ENCODE measurements at places on chromosomes 4 and X.

- no peak for DNase-seq
Measured at GRCh38 chr4:24842356-24842755, 47.0 kb downstream of the SOD3 start.

DNA sequence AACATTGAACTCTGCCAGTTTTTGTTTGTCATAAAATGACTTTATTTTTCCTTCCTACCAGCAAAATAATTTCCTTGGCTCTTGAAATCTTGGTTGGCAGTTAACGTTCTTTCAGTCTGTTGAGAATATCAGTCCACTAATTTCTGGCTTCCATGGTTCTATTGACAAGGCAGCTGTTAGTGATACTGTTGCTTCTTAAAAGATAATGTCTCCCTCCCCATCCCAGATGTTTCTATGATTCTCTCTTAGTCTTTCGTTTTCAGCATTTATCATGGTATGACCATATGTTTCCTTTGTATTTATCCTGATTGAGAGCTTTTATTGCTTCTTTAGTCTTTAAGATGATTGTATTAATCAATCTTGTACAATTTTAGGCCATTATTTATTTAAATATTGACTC lies 81.1 kb upstream of the STK26 start:
- DNase-seq = no peak

DNA sequence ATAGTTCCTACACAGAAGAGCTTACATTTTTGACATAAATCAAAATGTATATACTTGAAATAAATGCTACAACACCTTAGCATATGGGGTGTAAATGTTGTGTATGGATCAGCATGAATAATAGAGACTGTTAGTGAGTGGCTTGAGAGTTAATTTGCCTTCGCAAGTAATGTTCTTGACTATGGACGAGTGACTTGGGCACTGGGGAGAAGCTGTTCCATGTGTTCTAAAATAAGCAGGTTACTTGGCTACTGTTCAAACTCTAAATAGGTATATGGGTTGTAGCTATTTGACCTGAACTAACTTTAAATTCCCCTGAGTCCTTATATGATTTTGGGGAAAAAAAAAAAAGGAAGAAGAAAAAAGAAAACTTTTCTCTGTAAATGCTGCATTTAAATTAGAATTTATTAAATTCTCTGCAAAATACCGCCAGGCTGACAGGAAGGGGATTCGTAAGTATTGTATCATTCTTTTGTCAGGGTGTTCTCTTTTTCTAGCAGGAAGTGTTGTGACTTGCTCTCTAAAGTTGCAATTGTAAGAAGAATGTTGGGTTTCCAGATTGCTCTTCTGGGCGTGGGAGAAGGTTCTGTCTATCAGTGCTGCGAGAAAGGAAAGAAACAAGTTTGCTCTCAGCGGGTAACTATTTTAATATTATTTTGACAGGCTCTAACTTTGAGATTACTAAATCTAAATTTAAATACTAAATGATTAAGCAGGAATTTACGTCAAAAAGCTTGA lies 32.2 kb downstream of the PLS3 start:
- DNase-seq = no peak

DNA sequence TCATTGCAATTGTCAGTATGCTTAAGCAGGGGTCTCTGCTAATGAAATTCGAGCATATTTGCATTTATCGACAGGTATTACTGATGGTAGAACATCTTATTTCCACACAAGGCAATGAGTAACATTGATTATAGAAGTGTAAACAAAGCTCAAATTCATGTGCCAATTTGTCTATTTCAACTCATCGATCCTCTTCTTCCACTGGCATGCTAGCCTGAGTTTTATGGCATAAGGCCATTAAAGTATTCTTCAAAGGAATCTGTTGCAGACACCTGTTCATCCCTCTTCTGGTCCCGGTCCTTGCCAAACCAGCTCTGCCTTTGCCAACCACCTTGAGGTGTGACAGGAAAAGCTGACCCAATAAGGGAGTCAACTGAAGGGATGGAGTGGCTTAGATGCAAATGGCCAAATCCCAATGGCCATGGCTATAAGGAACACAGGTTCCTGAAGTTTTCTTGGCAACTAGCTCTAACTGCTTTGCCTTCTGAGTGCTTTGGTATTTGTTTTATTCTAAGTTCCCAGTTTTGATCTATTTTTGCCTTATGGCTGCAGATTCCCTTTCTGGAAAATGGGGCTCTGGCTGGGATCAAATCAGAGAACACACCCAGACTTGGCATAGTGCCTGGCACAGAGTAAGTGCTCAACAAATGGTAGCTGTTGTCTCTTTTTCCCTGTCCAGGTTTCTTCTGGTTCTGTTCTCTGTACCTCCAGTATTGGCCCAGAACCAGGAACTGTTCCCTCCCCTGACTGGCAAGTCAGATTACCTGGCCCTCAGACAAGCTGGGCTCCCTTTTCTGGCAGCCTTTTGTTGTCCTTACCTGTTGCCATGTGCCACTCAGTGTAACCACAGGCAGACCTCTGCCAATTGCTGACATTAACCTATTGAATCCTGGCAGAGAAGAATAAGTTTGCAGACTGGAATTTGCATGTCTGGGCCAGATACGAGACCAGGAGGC lies 63.1 kb downstream of the RTL9 start:
- no peak for DNase-seq

DNA sequence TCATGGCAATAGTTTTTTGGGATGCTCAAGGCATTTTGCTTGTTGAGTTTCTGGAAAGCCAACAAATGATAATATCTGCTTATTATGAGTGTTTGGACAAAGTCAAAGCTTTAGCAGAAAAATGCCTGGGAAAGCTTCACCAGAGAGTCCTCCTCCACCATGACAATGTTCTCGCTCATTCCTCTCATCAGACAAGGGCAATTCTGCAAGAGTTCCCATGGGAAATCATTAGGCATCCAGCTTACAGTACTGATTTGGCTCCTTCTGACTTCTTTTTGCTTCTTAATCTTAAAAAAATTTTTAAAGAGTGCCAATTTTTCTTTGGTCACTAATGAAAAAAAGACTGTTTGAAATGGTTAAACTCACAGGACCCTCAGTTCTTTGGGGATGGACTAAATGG lies 136.3 kb downstream of the UBE2K start:
- no peak for DNase-seq

DNA sequence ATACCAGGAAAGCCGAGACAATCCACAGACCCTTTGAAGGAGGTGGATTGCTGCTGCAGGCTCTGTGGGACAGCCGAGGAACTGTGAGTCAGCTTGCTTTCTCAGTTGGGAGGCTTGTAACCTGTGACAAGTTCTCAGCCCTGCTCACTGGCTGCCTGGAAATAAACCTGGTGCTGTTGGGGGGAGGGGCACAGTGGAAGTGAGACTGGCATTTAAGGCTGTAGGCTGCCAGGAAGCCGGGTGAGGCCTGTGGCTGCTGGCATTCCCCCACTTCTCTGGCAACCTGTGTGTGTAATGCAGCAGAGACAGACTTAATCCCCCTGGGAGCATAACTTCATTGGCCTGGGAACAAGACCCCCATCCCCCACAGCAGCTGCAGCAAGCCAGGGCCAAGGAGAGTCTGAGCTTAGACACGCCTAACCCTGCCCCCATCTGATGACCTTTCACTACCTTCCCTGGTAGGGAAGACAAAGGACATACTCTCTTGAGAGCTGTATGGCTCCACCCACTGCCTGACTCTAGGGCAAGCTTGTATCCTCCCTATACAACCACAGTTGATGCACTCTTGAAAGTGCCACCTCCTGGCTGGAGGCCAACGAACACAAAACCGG lies 64.1 kb downstream of the ALPK1 start:
- peak; percentile 21 for DNase-seq

DNA sequence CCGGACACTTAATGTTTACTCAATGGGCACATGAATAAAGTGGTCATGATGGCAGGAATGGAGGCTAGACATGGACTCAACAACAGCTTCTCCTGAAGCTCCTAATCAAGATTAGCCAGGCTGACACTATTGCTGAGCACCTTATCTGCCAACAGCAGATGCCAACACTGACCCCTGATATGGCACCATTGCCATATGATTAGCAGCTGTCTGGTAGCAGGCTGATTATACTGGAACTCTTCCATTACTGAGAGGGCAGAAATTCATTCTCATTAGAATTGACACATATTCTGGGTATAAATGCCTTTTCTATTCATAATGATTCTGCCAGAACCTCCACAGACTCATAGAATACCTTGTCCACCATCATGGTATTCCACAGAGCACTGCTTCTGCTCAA lies 18.4 kb upstream of the AFF1 start:
- no peak for DNase-seq

- DNase-seq = no peak
Measured at GRCh38 chr4:123345935-123346300, 50.7 kb upstream of the SPRY1 start.

GRCh38 chr4:117249333-117249732 lies 164.0 kb upstream of the TRAM1L1 start:
- no peak for DNase-seq

DNA sequence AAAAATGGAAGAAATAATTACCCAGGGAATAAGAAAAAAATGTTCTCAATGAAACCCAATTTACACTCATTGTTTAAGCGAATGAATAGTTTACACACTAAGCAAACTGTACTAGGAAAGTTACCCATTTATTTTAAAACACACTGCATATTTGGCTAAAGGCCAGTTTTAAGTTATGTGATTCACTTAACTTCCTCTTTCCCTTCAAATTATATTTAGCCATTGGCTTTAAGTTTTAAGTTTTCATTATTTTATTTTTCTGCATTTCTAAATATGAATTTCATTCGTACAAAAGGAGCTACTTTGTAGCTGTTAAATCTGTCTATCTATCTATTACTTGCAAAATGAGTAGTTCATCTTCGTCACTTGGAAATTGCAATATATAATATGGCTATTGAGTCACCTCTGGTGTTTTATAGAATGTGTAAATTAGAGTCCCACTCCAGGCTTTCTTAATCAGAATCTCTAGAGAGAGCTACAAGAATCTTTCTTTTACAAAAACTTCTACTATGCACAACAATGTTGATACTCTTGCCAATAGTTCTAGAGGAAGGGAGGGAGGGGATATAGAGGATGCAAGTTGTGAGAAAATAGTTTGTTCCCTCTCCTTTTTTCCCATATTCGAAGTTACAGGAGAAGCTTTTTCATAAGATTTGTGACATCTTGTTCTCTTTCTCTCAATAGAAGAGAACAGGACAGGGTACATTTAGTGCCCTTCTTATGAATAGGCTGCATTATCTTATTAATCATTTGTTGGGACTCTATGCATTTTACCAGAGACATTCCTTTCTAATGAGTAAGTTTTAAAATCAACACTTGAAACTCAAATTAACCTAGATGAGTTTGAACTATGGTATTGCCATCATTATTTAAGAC lies 41.8 kb downstream of the SULT1B1 start:
- DNase-seq = no peak

DNA sequence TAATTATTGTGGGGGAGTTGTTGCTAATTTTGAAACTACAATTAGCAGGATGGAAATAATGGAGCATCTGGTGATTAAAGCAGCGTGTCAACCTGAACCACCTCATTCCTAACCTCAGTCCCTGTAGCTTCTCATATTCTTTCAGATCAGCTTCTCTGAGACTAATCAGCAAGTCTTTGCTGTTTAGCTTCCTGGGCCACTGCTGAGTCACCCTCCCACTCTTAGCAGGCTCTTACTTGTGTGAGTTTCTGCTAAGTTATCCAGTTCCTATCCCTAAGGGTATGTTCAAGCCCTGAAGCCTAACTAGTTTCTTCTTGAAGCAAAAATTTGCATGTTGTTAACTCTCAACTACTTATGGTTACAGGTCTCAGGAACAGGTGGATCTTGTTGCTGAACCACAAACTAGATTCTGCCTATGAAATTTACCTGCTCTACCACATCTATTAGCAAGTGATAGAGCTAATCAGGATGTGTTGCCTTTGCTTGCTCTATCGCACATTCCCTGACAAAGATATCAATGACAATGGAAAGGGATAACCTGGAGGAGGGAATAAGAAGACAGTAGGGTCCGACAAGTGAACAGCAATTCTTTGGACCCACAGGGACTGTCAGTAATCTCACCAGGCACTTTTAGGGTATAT lies 134.2 kb downstream of the EIF4E start:
- peak; percentile 42 for DNase-seq

- no peak for DNase-seq
Measured at GRCh38 chrX:47098338-47099094, 20.3 kb downstream of the RGN start.

- DNase-seq = no peak
Measured at GRCh38 chrX:17931855-17932254, 70.8 kb upstream of the RAI2 start.

GRCh38 chrX:41887691-41888090 lies 35.7 kb downstream of the CASK start:
- no peak for DNase-seq

GRCh38 chr4:3283916-3284315 lies 8.9 kb upstream of the RGS12 start:
- no peak for DNase-seq

DNA sequence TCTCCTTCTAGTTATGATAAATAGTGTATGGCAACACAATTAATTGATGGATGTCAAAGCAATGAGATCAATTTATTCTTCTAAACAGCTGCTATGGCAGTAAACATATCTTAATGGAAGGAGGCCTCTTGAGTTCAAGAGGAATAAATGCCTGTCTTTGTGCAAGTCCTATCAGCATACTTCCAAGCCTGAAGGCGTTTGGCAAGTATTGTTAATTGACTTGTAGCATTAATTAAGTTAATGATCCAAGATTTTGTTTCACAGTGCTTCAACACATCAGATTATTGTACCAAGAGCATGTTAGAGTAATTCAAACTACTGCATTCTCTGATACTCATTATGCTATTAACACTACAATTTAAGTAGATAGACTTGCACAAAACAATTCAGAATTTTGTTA lies 144.8 kb downstream of the FAT4 start:
- DNase-seq = no peak

GRCh38 chr4:176874721-176875445 lies 82.2 kb upstream of the VEGFC start:
- DNase-seq = no peak

DNA sequence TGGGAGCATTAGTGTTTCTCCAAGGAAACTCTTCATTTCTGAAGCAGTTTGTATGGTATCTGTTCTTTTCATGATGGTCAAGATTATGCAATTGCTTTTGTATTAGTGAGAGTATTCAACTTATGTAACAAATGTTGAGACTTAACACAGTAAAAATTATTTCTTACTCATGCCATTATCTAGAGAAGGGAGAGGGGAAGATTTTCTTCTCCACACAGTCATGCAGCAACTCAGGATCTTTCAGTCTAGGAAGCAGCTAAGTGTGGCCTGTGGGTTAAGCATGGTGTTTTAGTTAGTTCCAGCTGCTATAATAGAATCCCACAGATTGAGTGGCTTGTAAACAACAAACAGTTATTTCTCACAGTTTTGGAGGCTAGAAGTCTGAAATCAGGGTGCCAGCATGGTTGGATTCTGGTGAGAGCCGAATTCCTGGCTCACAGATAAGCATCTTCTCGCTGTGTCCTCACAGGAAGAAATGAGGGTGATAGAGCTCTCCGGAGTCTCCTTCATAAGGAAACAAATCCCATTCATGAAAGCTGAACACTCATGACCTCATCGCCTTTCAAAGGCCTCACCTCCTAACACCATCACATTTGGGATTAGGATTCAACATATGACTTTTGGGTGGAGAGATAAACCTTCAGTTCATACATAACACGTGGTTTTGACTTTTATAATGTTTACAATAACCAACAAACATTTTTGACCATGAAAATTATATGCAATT lies 101.2 kb downstream of the FRMPD4 start:
- DNase-seq = no peak

Data from stimulated activated naive CD8-positive, alpha-beta T cell treated with anti-CD3 and anti-CD28 coated beads, Interleukin-15, Interleukin-2, amounts not matched to agents 100 U/mL and 50 U/mL, for 24 hours (primary cell).